AG04449 (cell line): ENCODE measurements at places on chromosomes 12 and 14.

- no peak for DNase-seq
These were observed 32.6 kb upstream of the PLEKHD1 start for GRCh38 chr14:69451941-69452340.

DNA sequence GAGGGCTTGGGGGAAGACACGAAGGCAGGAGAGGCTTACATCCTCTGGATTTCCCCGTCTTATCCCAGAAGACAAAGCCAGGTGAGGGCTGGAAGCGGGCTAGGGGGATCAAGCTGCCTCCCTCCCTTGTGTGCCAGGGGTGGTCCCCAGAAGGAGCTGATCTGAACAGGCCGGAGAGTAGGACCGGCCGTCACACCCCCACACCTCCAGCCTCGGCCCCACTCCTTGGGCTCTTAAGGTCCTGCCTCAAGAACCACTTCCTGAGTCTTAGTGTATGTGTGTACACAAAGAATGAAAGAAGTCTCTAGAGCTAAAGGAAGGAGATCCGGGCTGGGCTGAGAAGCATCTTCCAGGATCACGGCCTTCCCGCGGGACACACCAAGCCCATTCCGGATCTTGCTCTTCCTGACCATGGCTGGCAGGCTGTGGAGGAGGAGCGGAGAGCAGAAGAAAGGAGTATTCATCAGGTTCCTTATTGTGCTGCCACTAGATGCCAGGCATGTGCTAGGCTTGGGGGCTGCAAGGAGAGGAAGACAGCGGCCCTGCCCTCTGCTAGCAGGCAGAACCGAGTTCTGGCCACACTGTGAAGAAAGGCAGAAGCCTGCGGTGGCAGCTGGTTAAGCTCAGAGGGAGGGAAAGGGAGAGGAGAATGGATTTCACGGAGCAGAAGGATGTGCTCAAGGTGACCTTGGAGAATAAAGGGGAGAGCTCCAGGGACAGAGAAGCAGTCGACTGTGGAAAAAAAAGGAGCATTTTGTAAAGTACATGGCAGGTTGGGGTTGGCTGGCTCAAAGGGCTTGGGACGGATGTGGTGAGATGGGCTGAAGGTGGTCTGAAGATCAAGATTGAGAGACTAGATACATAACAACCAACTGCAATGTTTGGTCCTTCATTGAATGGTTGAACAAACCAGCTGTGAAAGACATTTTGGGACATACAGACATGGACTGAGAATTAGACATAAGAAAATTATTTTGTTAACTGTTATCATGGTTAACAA is 1.3 kb upstream of the CD63 start:
- no peak for DNase-seq

DNA sequence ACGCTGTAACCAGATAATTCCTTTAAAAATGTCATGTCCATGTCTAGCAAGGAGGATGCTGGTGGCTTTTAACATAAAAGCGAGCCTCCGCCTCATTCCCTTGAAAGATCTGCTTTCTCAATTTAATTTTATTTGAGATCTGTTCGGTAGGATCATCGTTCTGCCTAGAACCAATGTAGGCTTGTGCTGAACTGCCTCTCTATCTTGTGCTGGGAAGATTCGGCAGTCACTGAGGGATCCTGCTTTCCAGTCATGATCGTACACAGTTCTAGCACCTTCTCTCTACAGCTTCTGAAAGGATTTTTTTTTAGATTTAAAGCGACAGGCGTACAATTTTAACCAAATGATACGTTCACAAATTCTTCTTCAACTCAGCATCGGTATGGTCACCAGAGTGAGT is 54.3 kb downstream of the PEBP1 start:
- DNase-seq, result no peak

GRCh38 chr12:125203145-125203765 is 138.0 kb downstream of the AACS start:
- no peak for DNase-seq

DNA sequence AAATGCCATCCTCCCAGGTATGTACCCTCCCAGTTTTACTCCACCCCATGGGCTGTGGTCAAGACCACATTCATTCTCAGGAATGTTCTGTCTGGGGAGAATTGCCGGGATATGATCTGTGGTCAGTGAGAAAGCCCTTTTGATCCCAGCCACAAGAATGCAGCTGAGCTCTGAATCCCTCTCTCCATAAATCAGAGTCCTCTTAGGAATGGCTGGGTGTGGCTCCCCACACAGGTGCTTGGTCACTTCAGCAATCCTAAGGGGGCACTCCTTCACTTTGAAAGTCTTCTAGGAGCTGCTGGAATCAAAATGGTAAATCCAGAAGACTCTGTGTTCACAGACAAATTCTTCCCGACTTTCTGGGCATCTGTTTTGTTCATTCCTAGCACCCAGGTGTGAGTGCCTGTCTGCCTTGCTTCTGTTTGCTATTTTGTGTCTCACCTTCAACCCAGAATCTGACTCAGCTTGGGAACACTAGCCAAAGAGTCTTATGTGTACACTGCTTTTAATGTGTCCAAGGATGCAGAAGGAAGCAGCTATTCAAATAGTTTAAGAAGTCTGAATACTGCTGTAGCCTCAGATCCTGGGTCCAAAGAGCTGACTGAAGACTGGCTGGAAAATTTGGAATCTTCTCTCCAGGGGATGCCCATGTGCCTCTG is 144.6 kb upstream of the CDKN3 start:
- peak; percentile 21 for DNase-seq

- DNase-seq, result no peak
These were observed 124.3 kb downstream of the ADGRD1 start for GRCh38 chr12:131077931-131078391.

DNA sequence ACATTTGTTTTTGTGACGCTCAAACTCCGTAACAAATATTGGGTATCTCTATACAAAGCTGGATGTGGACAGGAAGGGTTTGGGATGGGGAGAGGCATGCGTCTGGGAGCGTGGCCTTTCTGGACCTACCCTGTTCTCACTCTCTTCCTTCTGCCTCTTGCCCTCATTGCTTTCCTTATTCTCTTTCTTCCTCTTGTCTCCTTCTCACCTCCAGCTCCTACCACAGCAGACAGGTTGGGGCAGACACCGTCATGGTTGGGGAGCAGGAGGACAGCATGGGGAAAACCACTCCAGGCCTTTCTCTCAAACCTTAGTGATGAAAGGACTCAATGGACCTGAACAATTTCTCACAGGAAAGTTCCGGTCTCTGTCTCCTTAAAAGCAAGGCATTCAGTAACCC is 465.3 kb downstream of the RAD51B start:
- no peak for DNase-seq

- no peak for DNase-seq
These were observed 283.1 kb downstream of the DPF3 start for GRCh38 chr14:72610831-72611200.

GRCh38 chr12:33825442-33825841 is 196.9 kb upstream of the ALG10 start:
- no peak for DNase-seq

DNA sequence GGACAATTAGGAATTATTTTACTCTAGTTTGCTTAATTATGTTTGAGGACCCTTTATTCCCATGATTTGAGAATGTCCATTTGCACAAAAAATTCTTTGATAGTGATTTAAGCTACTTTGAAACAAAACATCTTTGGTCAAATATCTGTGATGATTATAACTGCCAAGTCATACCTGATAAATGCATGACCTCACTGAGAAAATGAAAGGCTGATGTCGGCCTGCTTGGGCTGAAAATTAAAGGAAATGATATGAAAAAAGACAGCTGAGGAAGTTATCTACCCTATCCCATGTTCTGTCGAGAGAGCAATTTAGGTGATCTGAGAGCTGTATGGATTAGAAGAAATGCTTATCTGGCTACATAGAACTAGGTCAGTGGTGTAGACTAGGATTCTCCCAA is 43.6 kb downstream of the ATL1 start:
- no peak for DNase-seq
